A673 (cell line): ENCODE measurements at places on chromosomes 1 and 21.

DNA sequence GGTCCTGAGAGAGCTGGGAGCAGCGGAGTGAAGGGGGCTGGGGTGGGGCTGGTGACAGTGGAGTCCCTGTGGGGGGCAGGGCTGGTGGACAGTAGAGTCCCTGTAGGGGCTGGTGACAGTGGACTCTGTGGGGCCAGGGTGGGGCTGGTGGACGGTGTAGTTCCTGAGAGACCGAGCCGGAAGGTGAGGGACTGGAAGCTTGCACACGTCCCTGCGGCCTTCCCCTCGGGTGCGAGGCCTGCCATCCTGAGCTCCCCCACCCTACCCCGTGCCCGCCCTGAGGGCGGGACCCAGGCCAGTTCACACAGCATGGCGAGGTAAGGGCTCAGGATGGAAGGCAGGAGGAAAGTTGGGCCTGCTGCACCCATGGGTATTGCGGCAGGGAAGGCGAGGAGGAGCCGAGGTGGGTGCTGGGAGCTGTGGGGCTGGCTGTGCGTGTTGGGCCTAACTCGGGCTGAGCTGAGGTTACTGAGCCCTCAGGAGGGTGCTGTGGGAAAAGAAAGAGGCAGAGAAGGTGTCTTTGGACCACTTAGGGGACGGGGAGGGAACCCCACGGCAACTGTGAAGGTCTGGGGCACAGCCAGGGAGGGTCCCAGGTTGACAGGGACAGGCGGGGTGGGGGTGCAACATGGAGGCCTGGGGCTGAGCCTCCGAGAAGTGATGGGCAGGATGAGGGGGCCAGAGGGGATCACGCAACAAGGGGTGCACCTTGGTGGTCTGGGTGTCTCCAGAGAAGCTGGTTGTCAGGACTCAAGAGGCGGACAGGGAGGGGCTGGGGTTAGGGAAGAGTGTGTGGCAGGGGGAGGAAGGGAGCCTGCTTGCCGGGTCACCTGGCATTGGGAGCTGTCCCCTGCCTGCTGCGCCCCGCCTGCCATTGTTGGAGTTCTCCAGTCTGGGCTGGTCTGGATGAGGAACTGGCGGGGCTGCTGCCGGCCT is 60.8 kb downstream of the PRKCZ start:
- DNase-seq: no peak

DNA sequence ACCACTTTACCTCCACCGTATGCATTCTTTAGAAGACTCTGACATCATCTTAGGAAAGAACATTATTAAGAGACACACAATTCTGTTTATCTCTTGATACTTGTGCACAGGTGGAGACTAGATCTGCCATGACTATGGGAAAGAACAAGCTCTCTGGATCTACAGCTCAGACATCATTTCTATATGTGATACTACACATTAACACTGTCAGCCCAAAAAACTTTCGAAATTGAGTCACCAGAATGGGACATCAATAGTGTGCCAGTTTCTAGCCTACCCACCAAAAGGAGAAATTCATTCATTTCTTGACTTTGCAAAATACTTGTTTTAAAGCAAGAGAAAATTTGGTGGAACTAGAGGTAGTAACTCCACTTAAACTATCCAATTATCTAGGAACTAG is 6.0 kb upstream of the EVI5 start:
- DNase-seq: no peak

- no peak for DNase-seq
These were observed 4.9 kb downstream of the SMYD2 start for GRCh38 chr1:214285610-214286440.

GRCh38 chr1:115764541-115764940 is 4.0 kb downstream of the CASQ2 start:
- DNase-seq: peak; percentile 36

DNA sequence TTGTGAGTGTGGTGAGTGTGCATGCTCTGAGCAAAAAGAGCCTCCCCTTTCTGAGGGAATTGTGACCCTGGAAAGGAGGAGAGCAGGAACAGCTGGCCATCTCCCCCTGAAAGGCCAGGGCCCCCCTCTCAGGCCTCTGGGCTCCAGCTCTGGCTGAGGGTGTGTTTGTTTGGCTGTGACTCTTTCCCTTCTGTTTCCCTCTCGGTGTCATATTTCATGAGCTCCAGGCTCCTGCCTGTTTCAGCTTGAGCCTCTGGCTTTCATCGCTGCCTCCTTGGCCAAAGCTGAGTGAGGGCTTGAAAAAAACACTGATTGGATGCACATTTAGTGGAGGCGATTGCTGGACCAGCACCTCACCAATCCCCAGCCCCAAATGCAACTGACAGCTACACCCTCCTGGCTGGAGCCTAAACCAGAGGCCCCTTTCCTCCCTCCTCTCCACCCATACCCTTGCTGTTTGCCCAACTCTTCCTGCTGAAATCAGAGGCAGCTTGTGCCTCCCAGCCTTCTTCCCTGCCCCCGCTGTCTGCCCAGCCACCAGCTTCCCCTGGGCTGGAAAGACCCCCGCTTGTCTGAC is 64.1 kb downstream of the DDR2 start:
- peak; percentile 91 for DNase-seq

DNA sequence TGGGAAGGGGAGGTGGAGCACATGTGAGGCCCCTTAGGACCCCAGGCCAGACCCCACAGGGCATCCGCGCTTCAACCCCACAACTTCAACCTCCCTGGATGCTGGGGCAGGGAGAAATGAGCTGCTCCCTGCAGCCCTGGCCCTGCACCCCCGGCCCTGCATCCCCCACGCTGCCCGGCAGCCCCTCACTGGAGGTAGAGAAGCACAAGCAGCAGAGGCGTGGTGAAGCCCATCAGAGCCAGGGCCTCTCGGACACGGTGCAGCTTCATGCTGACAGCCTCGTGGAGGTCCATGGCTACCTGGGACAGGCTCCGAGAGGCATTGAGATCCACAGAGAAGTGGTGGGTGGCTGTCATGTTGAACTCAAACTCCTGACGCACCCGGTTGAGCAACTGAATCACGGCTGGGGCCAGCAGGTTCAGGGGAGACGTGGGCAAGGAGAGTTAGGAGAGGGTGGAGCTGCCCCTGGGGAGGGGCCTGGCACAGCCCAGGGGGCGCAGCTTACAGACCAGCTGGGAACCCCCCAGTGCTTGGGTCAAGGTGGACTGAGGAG is 3.3 kb downstream of the DCST2 start:
- DNase-seq: no peak

DNA sequence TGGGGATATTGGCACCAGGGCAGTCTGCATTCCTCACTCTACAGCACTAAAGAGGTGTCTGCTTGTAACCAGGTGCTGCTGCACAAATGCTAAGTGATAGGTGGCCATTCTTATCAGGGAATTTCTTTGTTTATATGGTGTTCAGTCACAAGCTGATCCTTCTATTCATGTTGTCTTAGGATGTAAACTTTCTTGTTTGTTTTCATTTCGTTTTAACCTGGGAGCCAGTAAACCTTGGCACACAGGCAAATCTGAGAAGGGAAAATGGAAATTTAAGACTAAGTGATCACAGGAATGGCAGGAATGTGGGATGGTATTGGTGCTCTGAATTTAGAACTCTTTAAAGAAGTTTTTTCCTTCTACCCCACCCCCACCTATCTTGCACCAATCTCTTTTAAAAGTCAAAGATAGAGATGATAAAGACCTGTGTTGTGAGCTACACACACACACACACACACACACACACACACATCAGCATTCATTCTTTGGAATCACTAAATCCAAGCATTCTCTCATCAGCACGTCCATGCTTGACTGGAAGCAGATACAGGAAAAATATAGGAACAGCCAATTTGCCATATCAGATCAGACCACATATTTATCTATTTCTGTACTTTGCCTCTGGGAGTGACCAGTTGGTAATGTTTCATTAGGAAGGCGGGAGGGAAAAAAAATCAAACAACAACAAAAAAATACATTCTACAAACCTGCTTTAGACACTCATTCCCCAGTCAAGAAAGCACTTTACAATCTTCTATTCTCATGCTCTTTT is 451.4 kb upstream of the ADGRL2 start:
- no peak for DNase-seq

DNA sequence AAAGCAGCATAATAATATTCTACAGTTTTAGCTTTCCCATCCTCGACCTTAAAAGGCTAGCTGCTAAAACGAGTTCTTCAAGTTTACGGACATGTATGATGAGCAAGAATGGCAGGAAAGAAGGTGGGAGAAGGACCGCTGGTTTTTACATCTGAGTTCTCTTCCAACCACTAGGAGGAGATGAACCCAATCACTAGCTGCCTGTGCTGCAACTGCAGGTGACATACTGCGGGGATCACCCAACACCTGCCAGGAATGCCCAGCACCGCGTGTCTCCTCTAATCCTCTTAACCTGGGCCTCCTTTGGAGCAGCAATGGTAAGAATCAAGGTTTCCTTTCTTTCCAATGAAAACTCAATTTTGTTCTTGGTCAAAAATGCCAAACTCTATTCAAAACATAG is 23.5 kb downstream of the TOR3A start:
- no peak for DNase-seq

DNA sequence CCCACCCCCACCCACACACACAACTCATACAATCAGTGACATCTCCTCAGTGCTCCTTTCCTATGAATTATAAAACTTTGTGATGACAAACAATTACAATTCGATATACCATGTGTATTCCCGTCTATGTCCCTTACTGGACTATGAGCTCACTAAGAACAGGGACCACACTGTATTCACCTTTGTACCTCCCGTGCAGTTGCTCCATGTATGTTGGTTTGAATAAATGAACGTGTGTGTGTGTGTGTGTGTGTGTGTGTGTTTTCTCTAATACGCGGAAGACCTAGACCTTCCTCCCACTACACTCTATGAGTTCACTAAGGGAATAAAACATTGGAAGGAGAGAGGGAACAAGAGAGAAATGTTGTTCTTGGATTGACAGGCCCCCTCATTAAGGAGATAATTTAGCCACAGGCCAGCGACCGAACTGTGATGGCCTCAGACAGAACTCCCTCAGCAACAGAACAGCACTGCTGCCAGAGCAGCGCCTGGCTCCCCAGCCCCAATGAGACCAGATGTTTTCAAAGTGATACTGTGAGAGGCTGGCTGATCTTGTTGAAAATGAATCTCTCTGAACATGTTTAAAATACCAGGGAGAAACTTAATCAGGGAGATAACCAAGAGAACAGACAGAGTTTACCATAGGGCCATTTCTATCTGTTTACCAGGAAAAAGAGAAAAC is 21.7 kb downstream of the BCAR3 start:
- no peak for DNase-seq

GRCh38 chr1:220123889-220124288 is 30.0 kb downstream of the IARS2 start:
- peak; percentile 46 for DNase-seq

DNA sequence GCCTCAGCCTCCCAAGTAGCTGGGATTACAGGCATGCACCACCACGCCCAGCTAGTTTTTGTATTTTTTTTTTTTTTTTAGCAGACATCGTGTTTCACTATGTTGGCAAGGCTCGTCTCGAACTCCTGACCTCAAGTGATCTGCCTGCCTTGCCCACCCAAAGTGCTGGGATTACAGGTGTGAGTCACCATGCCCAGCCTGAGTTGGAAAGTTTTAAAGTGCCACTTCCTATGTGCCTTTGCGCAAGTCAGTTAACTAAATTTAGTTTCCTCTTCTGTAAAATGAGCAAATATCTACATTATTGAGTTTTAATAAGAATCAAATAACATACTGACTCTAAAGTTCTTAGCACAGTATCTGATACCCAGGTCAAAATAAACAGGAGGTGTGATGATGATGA is 12.4 kb downstream of the SLC19A2 start:
- DNase-seq: no peak

- DNase-seq: no peak
These were observed 32.9 kb downstream of the RABIF start for GRCh38 chr1:202856014-202856413.

- DNase-seq: no peak
These were observed 9.5 kb downstream of the NOL9 start for GRCh38 chr1:6544831-6545230.

- no peak for DNase-seq
These were observed 7.2 kb upstream of the PIGC start for GRCh38 chr1:172451002-172451443.

- DNase-seq: peak; percentile 21
These were observed 75.8 kb upstream of the DPH5 start for GRCh38 chr1:101101360-101101759.

- DNase-seq: no peak
These were observed 10.8 kb downstream of the FCRLB start for GRCh38 chr1:161731981-161732718.

GRCh38 chr1:1250786-1251284 is 4.3 kb upstream of the C1QTNF12 start:
- DNase-seq: no peak

DNA sequence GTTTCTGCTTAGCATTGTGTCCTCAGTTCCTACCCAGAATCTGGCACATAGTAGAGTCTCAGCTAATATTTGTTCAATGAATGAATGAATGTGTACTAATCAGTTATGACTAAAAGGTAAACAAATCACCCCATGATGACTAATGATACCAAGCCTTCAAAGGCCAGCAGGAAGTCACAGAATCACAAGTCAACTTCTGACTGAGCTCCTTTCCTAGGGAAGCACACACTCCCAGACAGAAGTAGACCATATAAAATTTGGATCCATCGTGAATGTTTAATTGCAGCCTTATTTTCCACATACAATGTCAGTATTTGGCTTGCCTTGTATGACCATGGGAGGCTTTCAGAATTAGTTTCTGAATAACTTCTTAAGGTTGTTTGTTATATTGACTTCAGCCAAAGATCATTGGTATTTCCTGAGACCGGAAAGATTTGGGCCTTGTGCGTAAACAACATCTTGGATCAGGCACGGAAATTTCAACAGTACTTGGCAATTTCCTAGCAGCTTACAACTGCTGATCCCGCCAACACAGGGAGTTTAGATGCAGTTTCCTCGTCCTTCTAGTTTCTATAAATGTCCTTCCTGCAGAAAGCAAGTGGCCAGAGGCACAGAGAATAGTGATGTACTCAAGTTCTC is 185.9 kb upstream of the ATP1B1 start:
- no peak for DNase-seq

GRCh38 chr1:226982451-226983177 is 42.5 kb downstream of the COQ8A start:
- no peak for DNase-seq

DNA sequence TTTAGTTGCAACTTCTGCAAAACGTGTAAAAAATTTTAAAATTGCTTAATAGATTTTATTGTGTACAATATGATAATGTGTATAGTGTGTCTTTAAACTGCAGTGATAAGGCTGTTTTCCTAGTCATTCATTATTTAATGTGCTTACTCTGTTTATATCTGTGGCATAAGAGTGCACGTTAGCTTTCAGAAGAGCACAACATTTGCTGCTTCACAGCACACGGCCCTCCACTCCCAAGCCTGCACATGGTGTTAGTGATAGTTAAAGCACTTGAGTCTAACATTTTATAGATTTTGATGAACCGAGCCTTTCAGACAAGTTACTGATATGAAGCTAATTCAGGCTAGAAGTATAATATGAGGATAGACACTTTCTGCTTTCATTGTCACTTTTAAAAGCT is 120.6 kb downstream of the ADGRL2 start:
- no peak for DNase-seq

DNA sequence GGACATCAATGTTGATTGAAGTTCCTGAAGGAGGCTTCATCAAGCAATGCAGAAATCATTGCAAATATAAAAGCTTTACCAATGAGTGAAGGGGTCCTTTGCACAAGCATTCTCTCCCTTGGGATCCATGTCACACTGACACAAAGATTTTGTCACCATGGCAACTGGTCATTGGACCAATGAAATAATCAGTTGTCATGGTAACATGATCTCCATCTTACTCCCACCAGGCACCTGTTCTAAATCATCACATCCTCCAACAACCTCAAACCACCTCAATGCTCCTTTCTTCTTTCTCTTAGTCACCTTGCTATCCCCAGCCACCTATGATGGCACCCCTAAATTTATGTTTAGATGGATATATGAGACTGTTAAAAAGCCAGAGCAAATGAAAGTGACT is 13.5 kb upstream of the FOXJ3 start:
- DNase-seq: no peak
